ENCODE measurements at places on chromosomes 5 and 9. TPM values are rescaled to one million over a fixed set of nuclear protein-coding genes. Genes with fewer than 3 reads are reported as not detected.

DNA sequence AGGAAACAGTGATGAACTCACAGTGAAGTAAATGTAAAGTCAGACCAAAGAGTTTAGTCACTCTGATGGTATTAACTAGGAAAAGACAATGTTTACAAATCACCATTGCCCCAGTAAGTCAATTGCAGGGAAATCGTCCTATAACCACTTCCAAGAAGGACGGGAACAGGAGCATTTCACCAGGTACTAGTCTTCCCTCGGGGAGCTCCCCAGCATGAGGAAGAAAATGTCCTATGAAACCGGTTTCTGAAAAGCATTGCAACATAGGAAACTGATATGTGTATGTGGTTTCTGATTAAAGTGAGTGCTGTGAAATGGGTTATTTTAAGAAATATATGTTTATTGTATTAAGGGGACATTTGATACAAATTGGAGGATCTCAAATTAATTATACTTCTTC lies 626.7 kb upstream of the ADAMTS16 start:
- no peak for DNase-seq

DNA sequence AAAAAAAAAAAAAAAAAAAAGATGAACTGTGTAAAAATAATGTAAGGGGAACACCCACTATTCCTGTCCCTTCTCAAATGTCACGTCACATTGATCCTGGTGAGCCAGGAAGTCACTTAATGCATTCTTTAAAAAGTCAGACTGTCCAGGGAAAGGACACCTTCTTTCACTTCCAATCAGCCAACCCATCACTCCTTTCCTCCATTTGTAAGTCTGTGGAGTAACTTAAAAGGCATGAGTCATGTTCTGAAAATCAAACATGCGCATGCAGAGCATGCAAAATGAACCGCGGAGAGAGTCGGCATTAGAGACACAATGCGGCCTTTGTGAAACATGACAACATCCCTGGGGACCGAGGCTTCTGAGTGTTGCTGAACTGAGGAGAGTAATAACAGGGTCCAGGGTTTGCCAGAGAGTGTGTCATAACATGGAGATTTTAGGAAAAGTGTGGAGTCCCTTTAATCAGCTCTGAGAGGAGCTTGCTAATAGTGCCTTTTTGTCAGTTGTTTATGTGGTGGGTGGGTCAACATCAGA lies 77.6 kb upstream of the SEMA6A start:
- no peak for DNase-seq

GRCh38 chr9:114894609-114895433 lies 35.6 kb downstream of the TNFSF8 start:
- DNase-seq: no peak

DNA sequence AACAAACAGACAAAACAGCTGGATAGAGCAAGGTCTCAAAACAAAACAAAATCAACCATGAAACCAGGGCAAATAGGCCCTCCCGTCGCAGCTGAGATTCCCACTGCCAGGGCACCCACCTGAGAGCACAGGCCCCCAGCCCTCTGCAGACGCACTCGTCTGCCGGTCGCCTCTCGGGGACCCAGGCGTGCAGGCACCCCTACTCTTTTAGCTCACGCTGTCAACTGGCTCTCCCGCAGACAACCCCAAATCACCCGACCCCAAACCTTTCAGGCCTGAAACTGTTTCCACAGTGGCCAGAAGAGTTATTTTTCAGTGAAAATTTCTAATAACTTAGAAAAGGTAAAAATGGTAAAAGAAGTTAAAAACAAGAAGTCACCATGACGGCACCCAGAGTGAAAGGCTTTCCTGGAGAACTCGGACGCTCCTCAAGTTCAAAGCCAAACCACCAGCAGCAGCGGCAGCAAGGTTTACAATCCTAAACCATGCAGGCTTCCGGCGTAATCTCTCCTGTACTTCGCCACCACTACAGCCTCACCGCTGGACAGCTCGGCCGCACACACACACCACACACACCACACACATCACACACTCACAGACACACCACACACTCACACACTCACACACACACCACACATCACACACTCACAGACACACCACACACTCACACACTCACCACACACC lies 1.9 kb upstream of the UBE2QL1 start:
- DNase-seq: no peak

GRCh38 chr9:106983346-106983745 lies 120.4 kb downstream of the ZNF462 start:
- no peak for DNase-seq

DNA sequence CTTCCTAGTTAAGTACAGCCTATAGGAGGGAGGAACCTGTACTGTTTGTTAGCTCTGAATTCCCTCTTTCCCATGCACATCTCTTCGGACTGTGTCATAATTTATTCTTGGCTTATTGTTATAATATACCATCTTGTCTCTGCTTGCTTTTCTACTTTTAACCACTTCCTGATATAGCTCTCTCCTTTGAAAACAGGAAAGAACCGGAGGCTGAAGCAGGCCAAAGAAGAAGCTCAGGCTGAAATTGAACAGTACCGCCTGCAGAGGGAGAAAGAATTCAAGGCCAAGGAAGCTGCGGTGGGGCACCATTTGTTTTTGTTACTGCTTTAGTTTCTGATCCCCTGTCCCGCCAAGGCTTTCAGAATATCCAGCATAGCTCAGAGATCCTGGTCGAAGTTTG lies 4.8 kb downstream of the ATP6V1G1 start:
- peak; percentile 46 for DNase-seq

- DNase-seq: no peak
These were observed 46.4 kb upstream of the SLCO6A1 start for GRCh38 chr5:102545175-102545574.

The RIC1 gene
- total RNA-seq: 49.8 TPM

The SLC45A2 gene
- total RNA-seq: not detected

The ROPN1L gene
- total RNA-seq: 34.9 TPM

The SLC46A2 gene
- total RNA-seq: not detected

The KLHL9 gene
- total RNA-seq: 31.4 TPM

Data from prostate gland (tissue), 2 donors.